ENCODE measurements at places on chromosomes 3 and 15. TPM values are rescaled to one million over a fixed set of nuclear protein-coding genes. Genes with fewer than 3 reads are reported as not detected.

DNA sequence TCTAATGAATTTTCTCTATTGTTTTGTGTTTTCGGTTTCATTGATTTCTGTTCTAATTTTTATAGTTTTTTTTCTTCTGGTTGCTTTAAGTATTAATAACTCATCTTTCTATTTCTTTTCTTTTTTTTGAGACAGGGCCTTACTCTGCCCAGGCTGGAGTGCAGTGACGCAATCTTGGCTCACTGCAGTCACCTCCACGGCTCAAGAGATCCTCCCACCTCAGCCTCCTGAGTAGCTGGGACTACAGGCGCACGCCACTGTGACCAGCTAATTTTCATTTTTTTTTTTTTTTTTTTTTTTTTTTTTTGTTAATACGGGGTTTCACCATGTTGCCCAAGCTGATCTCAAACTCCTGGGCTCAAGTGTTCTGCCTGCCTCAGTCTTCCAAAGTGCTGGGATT lies 14.5 kb downstream of the KBTBD8 start:
- no peak for DNase-seq

DNA sequence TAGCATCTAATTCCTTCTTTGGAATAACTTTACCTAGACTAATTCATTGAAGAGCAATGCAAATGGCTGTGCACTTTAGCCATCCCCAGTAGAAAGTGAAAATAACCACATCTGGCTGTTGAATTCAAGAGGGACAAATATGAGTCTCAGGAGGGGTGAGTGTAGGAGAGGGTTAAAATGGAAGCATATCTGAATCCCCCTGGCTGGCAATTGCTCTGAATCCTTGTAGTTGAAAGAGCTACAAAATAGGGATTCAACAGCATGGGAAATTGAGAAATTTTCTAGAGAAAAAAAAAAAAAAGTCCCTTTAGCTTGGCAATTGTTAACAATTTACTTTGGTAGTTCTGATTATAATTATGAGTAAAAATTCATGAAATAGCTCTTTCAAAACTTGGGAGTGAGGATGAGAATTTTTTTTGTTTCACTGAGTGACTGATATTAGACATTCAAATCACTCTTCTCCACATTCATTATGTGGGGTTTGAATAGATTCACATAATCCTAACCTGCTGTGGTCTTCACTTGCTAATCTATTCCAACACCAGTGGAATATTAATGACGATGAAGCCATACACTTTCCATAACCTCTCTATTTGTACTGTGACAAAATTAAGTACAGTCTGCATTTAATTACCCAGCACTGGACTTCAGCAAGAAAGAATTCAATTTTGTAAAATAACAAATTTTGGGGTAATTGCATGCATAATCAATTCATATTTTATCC lies 569.0 kb upstream of the MCTP2 start:
- no peak for DNase-seq

GRCh38 chr3:132804498-132804897 lies 82.3 kb upstream of the NPHP3 start:
- no peak for DNase-seq

DNA sequence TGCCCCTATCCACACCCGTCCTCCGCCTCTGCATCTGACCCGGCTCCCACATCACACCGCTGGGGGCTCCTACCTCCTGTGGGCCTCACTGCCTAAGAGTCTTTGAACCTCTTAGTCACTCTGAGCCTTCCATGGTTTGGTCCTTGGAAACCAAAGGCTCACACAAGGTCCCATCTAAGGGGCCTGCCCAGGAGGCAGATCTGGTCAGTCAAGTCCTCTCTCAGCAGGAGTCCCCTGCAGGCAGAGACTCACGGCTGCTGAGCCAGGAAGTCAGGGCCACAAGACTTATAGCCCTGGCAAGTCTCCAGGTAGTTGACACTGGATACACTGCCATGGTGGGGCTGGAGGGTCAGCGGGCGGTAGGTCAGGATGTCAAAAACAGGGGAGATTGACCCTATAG lies 31.2 kb upstream of the ALDH1L1 start:
- DNase-seq = no peak

GRCh38 chr3:11643201-11643603 lies 513 bp downstream of the VGLL4 start:
- peak; percentile 55 for DNase-seq

- no peak for DNase-seq
These were observed 24.1 kb upstream of the VEPH1 start for GRCh38 chr3:157527131-157527881.

- DNase-seq = no peak
These were observed 23.8 kb downstream of the SEMA6D start for GRCh38 chr15:47741082-47741481.

GRCh38 chr15:70480196-70480856 lies 283.0 kb downstream of the UACA start:
- DNase-seq = no peak

GRCh38 chr3:129161860-129162271 lies 1.0 kb upstream of the ISY1 start:
- peak; percentile 4 for DNase-seq

- no peak for DNase-seq
These were observed 451.1 kb upstream of the ATP11B start for GRCh38 chr3:182342252-182342651.

DNA sequence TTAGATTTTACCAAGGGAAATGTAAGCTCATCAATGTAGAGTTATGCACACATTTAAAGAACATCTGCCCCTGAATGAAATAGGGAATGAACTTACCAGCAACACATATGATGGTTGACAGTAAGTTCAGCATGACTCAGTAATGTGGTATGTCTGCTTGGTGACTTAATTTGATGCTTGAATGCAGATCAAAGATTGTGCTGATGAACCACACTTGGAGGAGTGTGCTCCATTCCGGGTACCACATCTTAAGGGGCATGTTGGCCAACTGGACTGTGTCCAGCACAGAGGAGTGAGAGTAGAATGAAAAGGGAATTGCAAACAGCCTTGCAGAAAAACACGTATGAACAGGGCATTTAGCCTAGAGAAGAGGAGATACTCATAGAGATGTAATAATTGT lies 171.0 kb upstream of the RARB start:
- DNase-seq = no peak

GRCh38 chr15:70098461-70099166 lies 897 bp upstream of the TLE3 start:
- peak; percentile 62 for DNase-seq

GRCh38 chr15:92149029-92149428 lies 244.7 kb upstream of the ST8SIA2 start:
- no peak for DNase-seq

GRCh38 chr3:42102571-42102970 lies 11.4 kb downstream of the TRAK1 start:
- no peak for DNase-seq

GRCh38 chr15:49538520-49538919 lies 82.1 kb downstream of the FAM227B start:
- no peak for DNase-seq

DNA sequence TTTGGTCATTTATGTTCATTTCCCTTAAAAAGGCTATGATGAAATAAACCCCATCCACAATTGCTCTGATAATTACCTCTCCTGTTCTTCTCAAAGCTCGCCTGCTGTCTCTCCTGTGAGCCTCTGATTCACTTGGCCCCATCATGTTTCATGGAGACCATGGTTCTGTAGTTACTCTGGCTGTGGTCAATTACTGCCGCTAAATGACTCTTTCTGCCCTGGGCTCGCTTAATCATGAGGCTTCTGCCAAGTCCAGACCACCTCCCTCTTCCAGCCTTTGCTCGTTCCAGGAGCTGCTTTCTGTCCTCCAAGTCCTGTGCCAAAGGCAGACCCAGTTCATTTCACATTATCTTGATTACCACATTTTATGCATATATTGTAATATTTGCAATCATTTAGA lies 91.9 kb downstream of the THSD4 start:
- no peak for DNase-seq

DNA sequence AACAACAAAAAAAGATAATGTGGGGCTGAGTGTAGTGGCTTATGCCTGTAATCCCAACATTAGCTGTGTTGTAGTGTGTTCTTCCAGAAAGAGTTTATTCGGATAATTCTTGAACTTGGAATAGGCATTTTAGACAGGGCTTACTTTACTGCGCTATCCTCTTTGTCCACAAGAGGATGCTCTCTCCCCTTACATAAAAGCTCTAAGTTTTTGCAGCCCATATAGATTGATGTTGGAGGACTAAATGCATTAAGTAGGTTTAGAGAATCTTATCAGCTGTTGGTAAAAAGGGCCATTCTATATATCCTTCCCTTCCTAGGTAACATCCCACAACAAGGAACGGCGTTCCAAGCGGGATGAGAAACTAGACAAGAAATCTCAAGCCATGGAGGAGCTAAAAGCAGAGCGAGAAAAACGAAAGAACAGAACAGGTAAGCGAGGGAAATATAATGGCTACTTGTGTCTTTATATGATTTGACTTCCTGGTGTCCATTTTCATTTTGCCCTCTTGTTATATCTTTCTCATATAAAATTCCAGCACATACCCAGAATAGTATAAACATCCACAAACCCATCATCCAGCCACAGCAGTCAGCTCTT lies 27.8 kb upstream of the ITPKA start:
- DNase-seq = peak; percentile 26

DNA sequence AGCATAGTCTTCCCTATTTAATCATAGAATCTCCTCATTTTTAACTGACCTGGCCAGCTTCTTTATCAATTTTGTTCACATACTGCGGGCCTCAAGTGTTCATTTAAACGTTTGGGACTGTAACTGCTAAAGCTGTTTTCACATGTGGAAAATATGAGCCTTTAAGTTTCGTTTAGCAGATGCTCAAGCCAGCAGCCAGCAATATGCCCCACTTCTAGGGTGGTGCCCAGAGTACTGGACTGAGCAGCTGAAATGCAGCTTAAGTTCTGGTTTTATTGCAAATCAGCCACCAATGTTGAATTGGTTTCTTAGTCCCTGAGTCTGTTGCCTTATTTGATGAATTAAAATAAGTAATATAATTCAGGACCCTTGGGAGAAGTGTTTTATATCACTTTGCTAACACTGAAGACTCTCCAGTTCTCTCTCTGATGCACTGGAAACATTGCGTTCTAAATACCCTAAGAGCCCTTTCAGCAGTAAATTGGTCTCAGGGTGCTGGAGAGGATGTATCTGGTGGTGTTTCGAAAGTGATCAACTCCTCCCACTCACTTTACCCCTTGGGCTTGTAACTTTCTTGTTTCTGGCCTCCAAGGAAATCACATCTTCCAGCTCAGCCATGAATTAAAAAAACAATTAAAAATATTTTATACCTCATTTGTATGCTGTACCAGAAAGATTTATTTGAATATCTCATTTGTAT lies 61.7 kb downstream of the B3GALNT1 start:
- DNase-seq = no peak

GRCh38 chr3:29619676-29620075 lies 338.8 kb downstream of the RBMS3 start:
- DNase-seq = no peak

DNA sequence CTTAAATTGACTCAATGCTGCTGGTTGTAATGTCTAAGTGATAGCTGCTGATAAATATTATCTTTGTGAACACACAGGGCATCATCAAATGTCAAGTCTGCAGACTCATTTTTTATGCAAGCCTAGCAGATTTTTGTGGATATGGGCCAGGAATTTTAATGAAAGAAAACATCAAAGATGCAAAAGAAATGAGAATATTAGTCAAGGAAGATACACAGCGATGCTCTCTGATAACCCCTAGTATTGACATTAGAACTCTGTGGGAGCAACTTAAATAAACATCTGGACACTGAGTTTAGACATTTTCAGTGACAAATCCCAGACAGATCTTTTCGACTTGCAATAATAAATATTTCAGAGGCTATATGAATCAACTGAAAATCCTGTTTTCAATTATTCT lies 28.3 kb downstream of the POLR2M start:
- DNase-seq = no peak

DNA sequence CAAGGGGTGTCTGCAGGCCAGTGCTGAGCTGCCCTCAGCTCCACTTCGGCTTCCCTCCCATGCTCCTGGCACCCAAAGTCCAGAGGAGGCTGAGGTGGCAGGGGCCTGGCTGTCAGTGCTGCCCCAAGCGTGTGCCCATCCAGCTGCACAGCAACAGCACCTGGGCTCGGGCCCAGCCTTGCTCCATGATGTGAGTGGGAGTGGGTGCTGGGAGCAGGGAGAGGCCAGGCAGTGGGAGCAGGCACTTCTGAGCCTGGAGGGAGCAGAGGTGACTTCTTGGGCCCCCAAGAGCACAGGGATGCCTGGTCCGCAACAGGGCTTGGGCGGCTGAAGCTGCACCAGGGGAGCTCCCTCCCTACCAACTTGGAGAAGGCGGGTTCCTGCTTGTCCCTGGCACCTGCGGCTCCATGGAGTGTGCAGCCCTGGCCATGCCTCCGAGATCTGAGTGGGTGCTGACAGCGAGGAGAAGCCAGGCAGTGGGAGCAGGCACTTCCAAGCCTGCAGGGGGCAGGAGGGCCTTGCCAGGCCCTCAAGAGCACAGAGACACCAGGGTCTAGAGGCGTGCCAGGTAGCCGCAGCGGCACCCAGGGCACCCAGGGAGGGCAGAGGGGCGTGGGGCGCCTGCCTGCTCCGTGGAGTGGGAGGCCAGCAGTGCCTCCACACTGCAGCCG lies 366.7 kb upstream of the SGO1 start:
- DNase-seq = no peak

DNA sequence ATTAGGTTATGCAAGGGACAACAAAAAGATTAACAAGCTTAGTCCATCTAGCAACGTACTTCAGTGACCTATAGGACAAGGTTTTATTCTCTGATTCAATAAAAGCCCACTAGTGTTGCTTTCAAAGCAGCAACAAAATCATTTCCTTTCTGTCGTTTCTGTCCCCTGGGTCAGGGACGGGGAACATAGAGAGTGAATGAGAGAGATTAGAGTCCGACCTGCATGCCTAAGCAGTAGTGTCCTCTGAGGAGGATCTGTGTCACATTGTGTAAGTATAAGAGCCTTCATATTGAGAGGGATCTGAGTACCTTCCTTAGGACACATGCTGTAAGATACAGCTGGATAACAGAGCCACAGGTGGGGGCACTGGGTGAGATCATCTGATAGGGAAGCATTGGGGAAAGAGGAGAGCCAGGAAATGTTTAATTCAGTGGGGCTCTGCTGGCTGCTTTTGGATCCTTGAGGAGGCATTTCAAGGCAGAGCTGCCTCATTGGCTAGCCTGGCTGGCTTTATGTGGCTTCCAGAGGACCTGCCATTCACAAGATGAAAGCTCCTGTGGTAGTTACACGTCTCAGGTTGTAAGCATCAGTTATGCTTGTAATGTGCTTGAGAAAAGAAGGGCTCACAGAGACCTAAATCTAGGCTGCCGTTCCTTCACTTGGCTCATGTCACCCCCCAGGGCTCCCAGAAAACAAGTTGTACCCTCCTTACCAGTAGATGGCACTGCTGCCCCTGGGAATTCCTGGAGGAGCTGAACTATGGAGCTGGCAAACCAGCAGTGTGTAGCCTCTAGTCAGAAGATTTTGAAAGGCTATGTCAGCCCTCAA lies 2.7 kb downstream of the TMEM108 start:
- peak; percentile 88 for DNase-seq

GRCh38 chr3:7667774-7668173 lies 806.9 kb downstream of the GRM7 start:
- no peak for DNase-seq

SHISA5 gene
- 126 TPM for polyA plus RNA-seq

ACAN gene
- 0.56 TPM for polyA plus RNA-seq

STX19 gene
- polyA plus RNA-seq = 10.1 TPM

ARPP21 gene
- polyA plus RNA-seq = 6.4 TPM

CCDC9B gene
- polyA plus RNA-seq = 8.2 TPM

STRIT1 gene
- polyA plus RNA-seq = not detected

CLSTN2 gene
- 0.55 TPM for polyA plus RNA-seq

CNTN3 gene
- polyA plus RNA-seq = 42.1 TPM

XCR1 gene
- polyA plus RNA-seq = 0.88 TPM

TTLL13 gene
- polyA plus RNA-seq = 0.09 TPM

THRB gene
- polyA plus RNA-seq = 17.6 TPM

CCR4 gene
- 0.89 TPM for polyA plus RNA-seq

NTRK3 gene
- 7.6 TPM for polyA plus RNA-seq

SKIL gene
- polyA plus RNA-seq = 32.4 TPM

Data from right lung (tissue), 10 donors.